ENCODE measurements at places on chromosomes 5 and 9.
A peak's percentile ranks its signal among the peaks of the same experiment; 100 is the strongest.

DNA sequence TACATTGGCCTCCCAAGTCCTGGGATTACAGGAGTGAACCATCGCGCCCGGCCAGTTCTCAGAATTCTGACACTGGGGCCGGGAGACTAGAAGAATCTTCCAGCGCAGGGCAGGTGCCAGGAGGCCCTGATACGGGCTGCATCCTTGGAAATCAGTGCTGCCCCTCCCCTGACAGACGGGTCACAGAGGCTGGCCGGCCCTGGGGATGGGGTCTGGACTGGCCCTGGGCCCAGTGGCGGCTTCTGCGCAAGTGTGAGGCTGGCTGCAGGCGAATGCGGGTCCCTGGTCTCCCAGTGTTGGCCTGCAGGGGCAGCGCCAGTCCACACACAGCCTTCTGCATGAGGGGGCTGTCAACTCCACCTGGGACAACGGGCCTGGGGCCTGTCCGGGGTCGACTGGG is 831 bp upstream of the TBC1D9B start:
- no peak for DNase-seq

- DNase-seq = no peak
These were observed 47.6 kb upstream of the SHOC1 start for GRCh38 chr9:111842313-111842712.

- no peak for DNase-seq
These were observed 28.6 kb upstream of the TMEM250 start for GRCh38 chr9:136147038-136147889.

GRCh38 chr5:132181011-132181629 is 46.5 kb downstream of the P4HA2 start:
- DNase-seq = no peak

- no peak for DNase-seq
These were observed 286.2 kb downstream of the MRPS30 start for GRCh38 chr5:45094876-45095440.

DNA sequence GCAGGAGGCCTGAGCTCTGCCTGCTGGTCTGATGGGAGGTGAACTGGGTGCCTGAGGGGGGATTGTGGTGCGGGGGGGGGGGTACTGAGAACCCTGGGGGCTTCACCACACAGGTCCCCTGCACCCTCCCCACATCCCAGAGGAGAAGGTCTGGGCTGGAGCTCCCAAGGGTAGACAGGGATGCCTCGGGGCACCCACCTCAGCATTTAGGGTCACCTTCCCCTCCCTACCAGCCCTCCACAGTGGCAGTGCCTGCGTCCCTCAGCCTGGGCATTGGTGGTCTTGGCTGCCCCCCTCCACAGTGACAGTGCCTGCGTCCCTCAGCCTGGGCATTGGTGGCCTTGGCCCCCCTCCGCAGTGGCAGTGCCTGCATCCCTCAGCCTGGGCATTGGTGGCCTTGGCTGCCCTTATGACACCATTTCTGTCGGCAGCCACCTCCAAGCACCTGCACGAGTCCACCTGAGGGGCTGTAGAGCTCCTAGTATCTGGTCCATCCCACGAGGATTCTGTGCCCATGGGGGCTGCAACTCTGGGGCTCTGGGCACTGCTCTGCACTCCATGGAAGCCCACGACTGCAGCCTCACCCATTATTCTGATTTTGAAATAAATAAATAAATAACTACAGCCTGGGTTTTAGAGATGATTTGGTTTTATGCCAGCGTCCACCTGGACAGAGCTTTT is 21.5 kb downstream of the NKD2 start:
- DNase-seq = no peak

DNA sequence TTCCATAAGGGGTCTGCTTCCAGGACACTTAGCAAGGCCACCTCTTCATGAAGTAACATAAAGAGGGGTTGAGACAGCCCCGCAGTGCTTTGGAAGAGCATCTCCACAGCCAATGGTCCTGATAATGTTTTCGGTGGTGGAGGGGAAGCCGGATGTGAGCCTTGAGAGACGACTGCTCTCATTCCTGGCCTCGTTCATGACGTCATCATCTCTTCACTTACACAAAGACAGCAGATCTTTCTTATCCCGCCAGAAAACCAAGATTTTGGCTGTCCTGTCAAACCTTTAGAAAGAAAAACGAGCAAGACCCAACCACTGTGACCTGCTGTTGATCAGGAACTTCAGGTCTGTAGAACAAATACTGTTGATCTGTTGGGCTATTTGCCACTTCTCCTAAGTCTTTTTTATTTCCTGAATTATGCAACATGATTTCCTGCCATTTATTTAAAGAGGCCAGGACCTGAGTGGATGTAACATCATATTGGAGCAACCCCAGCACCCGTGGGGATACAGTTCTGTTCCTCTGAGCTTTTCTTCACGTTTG is 89.0 kb upstream of the IRX2 start:
- no peak for DNase-seq

DNA sequence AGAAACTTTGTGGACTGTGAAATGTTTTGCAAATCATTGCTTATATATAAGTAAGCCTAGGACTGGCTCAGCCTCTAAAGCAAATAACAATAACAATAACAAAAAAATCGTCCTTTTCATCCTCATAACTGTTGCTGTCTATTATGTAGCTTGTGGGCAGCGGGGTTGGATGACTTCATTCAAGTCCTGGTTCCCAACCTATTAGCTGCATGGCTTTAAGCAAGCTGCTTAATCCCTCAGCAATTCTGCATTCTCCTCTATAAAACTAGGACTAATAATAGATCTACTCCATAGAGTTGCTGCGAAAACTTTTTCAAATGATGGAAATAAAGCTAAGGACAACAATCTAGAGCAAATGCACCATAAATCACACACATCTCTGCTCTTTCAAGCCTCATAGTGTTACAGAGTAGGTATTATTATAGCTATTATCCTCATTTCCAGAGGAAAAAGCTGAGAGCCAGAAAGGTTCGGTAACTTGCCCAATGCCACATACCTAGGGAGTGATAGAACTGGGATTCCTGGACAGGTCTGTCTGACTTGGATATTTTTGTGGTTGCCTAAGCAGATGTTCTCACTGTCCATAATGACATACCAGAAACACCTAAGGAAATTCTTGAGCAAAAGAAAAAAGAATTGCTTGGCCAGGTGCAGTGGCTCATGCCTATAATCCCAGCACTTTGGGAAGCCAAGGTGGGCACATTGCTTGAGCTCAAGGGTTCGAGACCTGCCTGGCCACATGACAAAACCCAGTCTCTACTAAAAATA is 98.8 kb upstream of the ADRA1B start:
- DNase-seq = no peak

DNA sequence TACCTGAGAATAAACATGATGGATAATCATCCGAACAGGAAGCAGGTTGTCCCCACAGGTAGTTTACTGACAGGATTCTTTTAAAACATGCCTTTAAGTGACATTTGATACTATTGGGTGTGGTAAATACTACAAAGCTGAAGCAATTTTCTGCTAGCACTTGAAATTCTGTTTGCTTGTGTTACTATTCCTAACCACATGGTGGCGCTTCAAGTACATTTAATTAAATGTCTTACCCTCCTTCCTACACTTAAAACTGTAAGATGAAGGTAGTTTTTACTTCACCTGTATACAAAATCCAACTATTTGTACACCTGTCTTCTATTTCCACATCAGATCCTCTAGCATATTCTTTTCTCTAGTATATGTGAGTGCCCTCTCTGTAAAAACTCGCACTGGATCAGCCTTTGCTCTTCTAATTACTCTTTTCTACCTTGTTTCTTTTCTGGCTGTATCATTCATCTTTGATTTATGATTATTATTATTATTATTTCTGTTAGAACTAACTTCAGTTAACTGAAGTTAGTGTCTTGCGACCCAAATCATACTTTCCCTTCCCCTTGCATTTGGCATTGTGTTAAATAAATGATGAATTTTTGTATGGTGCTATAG is 18.4 kb downstream of the SLC25A46 start:
- DNase-seq = no peak

- DNase-seq = no peak
These were observed 20.2 kb upstream of the SMIM15 start for GRCh38 chr5:61182449-61182848.

DNA sequence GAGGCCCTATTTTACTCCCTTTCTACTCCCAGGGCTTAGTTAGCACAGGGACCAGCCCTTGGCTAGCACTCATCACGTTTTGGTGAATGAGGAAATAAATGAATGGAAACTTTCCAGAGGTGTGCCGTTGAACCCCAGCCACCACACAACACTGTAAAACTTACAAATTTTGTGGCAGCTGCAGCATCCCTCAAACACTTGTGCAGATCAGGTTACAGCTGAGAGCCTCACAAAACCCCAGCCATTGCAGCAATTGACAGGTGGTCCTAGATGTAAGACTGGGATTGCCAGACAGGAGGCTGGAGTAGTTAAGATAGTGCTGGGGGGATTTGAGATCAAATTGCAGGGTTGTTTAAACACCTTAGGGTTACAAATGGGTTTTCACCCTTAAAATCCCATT is 482.2 kb upstream of the KIF2A start:
- DNase-seq = no peak

GRCh38 chr5:170423692-170424091 is 34.5 kb upstream of the KCNMB1 start:
- DNase-seq = no peak

DNA sequence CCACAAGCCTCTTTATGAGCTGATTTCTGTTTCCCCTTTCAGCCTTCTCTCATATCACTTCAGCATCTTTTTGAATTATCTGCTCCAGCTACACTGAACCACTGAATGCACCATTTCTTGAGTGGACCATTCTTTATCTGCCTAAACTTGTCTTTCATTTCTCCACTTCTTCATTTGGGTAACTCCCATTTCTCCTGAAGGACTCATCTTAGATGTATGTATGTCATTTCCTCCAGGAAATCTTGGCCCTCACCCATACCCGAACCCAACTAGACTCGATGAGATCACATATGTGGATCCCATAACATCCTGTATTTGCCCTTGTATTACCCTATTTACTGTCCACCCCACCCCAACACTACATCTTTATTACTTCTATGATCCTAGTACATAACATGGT is 249.8 kb downstream of the KIF4B start:
- DNase-seq = no peak

DNA sequence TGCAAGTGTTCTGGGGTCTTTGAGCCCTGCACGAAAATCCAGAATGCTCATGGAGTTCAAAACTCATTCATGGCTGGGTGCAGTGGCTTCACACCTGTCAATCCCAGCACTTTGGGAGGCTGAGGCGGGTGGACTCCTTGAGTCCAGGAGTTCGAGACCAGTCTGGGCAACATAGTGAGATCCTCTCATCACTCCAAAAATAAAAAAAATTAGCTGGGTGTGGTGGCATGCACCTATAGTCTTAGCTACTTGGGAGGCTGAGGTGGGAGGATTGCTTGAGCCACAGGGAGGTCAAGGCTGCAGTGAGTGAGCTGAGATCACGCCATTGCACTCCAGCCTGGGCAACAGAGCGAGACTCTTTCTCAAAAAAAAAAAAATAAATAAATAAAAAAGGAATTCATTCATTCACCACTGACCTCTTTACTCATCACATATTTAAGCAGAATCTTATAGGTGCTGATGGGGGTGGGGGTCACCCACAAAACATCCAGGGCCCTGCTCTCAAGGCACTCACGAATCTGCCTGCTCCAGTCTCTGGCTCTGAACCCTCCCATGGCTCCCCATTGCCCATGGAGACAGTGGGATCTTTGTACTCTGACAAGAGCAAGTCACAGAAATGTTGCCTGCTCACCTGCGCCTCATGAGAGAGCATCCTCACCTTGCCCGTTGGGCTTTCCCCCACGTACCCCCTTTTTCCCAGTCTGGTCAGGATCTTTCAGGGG is 76.7 kb upstream of the IER5L start:
- no peak for DNase-seq

GRCh38 chr5:97377582-97377981 is 194.5 kb upstream of the RIOK2 start:
- no peak for DNase-seq

- DNase-seq = no peak
These were observed 76.0 kb downstream of the PSD2 start for GRCh38 chr5:139871614-139872013.

DNA sequence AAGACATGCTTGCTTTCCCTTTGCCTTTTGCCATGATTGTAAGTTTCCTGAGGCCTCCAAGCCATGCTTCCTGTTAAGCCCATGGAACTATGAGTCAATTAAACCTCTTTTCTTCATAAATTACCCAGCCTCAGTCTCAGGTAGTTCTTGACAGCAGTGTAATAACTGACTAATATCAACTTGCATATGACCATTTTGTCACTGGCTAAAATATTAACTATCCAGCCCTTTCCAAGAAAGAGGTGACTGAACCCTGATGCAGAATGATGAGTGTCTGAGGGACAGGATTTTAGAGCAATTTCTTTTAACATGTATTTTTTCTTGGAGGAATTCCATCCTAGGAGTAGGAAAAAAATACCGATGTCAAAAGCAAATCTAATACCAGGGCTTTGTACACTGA is 266.1 kb downstream of the SEMA5A start:
- DNase-seq = no peak

DNA sequence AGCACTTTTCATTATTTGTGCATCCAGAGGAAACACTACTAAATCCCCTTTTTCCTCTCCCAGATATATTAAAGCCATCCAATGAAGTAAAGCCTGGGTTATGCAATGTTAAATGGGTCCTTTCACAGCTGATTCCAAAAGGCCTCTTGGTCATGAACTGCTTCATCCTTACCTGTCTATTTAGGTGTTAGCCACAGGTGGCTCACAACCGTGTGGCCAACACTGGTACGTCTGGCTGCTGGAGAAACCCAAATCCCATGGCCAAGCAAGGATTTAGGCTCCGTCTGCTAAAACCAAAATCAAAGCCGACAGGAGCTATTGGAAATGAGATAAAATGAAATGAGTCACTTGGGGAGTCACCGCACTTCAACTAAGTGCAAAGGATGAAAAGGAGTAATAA is 193.9 kb downstream of the ADCY2 start:
- DNase-seq = no peak

GRCh38 chr9:68708513-68708912 is 3.5 kb downstream of the PIP5K1B start:
- no peak for DNase-seq

- no peak for DNase-seq
These were observed 46.2 kb downstream of the PAX5 start for GRCh38 chr9:36987891-36988290.

GRCh38 chr5:76371960-76372322 is 31.1 kb upstream of the IQGAP2 start:
- DNase-seq = no peak

DNA sequence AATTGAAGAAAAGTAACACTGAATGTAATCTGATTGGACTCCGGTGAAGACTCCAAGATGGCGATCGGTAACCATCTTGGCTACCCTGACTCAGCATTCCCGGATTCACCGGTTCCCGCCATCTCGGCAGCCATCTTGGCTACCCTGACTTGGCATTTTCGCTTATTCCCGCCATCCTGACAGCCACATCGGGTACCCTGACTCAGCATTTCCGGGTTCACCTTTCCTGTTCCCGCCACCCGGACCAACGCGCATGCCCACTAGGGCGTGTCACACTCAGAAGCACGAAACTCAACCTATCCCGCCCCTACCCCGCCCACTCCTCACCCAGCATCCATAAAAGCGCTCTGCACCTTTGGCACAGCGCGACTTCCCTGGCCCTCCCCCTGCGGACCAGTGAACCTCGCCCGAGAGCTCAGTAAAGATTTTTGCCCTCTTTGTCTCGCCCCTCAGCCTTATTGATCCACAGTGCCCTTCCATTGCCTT is 17.2 kb downstream of the SPTLC1 start:
- DNase-seq = peak; percentile 36
